ENCODE measurements at places on chromosomes 4 and X. TPM values are rescaled to one million over a fixed set of nuclear protein-coding genes. Genes with fewer than 3 reads are reported as not detected.
A peak's percentile ranks its signal among the peaks of the same experiment; 100 is the strongest.

GRCh38 chrX:48306175-48306574, 50.3 kb downstream of the SSX3 start:
- DNase-seq = no peak

DNA sequence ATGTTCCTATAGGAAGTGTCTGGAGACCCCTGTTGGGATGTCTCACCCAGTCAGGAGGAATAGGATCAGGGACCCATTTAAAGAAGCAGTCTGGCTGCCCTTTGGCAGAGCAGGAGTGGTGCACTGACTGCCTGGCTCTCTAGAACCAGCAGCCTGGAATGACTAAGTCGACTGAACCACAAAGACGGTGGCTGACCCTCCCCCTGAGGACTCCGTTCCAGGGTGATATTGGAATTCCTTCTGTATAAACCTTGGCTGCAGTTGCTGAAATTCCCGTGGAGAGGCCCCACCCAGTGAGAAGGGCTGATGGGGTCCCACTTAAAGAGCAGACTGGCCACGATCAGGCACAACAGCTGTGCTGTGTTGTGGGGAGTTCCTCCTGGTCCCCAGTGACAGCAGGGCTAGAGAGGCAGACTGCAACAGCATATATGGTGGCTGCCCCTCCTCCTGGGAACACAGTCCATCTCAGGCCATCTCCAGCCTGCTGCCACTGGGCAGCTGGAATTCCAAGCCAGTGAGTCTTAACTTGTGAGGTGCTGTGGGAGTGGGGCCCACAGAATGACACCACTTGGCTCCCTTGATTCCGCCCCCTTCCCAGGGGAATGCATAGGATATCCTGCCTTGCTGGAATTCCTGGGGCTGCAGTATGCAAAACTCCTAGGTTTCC, 41.8 kb upstream of the RLIM start:
- peak; percentile 27 for DNase-seq

DNA sequence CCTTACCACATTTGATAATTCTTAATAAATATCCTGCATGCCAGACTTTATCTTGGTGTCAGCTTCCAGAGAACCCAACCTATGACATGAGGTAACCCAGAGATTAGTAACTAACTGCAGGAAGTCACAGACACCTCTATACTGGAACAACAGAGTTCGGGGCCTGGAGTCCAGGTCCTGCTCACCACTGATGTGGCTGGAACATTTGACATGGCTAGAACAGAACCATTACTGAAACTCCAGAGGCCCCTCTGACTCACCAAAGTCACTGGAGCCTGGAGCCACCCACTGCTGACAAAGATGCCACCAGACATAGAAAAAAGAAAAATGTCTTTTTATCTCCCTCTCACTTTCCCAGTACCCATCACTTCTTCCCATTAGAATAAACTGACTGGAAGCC, 403.7 kb downstream of the MID1IP1 start:
- no peak for DNase-seq

- no peak for DNase-seq
Observed at GRCh38 chr4:140388015-140388414, 14.6 kb downstream of the SCOC start.

DNA sequence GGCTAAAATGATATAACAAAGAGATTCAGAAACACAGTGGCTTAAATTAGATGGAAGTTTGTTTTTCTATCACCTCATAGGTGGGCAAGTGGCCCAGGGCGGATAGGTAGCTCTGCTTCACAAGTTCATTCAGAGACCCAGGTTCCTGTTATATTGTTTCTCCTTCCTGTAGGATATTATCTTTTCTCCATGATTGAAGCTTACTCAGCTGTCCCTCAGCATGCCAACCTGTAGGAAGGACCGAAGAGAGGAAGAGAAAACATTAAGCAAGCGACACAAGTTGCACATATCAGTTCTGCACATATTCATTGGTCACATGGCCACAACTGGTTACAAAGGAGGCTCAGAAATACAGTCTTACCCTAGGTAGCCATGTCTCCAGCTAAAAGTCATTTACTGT, 6.9 kb downstream of the KLHL5 start:
- DNase-seq = no peak

GRCh38 chrX:154750301-154751202, at the start of gene GAB3:
TSS of gene GAB3 (minus strand) at chrX:154751077. CDS start at chrX:154751025, 52 bp downstream.
- peak; percentile 31 for DNase-seq

GRCh38 chr4:10715696-10716095, 31.1 kb upstream of the CLNK start:
- peak; percentile 57 for DNase-seq

DNA sequence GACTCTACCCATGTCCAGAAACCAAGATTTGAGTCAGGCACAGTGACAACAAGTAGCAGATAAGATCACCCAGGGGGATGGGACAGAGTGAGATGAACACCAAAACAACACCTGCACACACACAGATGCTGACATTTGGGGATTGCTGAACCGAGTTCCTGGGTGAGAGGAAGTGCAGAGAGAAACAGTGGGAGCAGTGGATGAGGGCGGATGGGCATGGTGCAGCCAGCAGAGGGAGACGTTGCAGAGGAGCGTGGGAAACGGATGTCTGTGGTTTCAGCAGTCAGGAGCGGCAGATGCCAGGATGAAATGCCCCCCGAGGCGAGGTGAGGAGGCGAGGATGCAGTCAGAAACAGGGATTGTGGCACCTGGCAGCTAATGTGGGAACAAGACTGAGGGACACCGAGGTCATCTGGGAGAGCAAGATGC, 78.6 kb upstream of the STS start:
- DNase-seq = no peak

GRCh38 chr4:121877041-121877773, 6.9 kb upstream of the BBS7 start:
- DNase-seq = peak; percentile 13

DNA sequence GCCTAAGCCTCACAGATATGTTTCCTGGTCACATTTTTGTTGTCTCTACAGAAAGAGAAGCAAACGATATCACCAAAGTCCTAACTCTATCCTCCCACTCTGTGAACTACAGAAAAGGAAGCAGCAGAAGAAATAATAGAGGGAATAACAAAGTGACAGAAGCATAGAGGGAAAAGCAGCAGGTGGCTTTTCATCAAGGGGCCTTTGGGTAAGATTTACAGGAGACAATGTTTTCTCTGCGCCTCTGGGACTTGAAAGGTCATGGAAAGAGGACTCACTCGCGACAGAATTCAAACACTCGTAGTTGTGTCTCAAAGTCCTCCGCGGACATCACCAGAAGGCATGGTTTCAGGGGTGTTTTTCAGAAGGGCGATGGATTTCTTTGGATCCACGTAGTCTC, 66.1 kb downstream of the SORBS2 start:
- no peak for DNase-seq

DNA sequence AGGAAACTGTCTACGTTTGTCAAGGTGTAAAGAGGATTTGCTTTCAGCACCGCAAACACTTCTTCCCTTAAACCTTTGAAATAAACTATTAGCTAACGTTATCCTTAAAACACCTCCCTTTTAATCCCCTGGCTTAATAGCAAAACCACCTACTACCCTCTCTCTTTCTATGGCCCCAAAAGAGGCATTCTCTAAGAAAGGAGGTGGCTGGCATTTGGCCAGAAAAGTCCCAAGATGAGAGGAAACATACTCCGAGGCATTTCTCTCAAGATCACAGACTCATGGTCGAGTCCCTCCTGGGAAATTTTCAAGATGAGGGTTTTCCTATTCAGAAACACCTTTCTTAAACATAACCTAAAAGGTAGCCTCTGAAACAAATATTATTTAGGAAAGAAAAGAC, 60.6 kb upstream of the VCX3B start:
- DNase-seq = no peak

Gene BMPR1B
- total RNA-seq = 0.90 TPM

Gene TDO2
- 0.28 TPM for total RNA-seq

DNA sequence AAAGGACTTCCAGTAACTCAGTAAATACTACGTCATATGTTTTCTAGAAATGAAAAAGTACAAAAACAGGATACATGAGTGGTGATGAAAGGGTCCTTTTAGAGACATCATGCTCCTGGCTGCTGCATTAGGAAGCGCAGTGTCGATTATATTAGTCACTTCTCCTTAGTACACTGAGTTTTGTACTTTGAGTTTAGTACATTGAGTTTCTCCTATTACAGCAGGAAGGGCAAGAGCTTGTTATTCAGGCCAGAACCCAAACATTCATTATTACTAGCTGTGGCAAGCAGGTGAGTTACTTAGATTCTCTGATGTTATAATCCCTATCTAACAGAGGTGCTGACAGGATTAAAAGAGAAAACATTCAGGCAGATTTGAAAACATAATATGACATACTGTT, 21.3 kb downstream of the RPGR start:
- DNase-seq = no peak

- DNase-seq = no peak
Observed at GRCh38 chrX:149365061-149365460, 140.0 kb downstream of the IDS start.

GRCh38 chr4:153018684-153019083, 82.6 kb downstream of the FHDC1 start:
- no peak for DNase-seq

GRCh38 chrX:63330681-63331080, 20.5 kb downstream of the SPIN4 start:
- DNase-seq = no peak
